NCI-H345 (cell line): ENCODE measurements at places on chromosomes 1 and 21.

GRCh38 chr1:22363403-22364325, 88.0 kb upstream of the ZBTB40 start:
- no peak for DNase-seq

DNA sequence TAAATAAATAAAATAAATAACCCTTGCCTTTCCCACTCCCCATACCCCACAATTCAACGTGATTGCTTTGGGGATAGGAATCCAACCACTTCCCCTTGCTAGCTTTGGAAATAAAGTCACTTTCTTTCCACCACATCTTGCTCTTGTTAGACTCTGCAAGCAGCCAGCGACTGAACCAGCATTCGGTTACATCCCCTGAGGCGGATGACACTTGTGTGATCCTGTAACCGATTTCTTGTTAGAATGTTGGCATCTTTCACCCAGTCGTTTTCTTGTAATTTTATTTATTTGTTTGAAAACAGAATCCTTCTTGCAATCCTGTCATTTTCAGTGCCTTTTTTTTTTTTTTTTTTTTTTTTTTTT, 1.6 kb upstream of the IFNGR2 start:
- DNase-seq, result no peak

GRCh38 chr1:22556391-22557104, 6.7 kb upstream of the EPHA8 start:
- DNase-seq, result no peak

DNA sequence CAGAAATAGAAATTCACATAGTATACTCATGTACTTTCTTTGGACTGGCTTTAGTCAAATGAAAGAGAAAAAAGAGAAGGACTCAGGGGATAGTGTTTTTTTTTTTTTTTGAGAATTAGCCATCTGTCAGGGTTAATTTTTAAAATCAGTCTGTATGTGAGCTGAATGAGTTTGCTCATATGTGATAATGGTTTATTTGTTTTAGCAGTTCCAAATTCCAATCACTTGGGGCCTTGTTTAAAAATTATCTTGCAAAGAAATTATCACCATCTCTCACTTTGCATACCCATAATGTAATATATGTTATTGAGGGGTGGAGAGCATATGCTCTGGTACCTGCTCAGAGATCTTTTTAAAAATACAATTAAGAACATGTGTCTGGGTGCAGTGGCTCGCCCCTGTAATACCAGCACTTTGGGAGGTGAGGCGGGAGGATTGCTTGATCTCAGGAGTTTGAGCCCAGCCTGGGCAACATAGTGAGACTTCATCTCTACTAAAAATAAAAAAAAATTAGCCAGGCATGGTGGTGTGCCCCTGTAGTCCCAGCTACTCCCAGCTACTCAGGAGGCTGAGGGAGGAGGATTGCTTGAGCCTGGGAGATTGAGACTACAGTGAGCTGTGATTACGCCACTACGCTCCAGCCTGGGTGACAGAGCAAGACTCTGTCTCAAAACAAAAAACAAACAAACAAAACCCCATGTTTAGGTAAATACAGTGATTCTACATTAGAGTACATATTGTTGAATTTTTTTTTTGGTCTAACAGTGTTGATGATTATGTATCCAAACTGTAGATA, 19.7 kb downstream of the GNAI3 start:
- no peak for DNase-seq

DNA sequence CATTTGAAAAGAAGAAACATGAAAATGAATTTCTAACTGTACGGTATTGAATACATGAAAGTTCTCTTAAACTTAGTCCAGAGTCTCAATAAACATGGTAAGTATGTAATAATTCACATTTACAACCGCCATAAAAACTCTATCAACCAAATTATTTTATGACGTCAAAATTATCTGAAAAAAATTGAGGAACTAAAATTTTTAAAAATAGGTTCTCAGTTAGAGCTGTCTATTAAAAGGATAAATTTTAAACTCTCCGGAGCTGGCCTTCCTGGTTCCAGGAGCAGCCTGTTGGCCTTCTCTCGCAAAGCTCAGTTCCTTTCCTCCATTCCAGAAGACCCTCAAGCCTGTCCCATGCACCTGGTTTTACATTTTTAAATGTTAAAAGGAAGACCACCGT, 18.7 kb upstream of the ETS2 start:
- DNase-seq, result no peak

DNA sequence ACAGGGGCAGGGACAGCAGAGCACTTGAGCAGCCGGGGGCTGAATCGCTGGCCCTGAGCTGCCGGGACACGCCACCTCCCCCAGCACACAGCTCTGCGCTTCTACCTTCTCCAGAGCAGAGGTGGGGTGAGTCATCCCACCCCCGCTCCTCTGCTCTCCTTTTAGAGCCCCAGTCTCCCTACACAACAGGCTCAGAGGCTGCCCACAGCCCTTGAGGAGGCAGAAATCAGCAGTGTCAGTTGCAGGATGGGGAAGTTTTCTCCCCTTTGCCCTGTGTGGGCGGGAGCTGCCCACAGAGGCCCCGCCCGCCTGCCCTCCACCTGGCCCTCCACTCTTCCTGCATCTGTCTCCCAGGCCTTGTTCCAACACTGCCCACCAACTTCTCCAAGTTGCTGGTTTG, 94.6 kb downstream of the STUM start:
- no peak for DNase-seq

DNA sequence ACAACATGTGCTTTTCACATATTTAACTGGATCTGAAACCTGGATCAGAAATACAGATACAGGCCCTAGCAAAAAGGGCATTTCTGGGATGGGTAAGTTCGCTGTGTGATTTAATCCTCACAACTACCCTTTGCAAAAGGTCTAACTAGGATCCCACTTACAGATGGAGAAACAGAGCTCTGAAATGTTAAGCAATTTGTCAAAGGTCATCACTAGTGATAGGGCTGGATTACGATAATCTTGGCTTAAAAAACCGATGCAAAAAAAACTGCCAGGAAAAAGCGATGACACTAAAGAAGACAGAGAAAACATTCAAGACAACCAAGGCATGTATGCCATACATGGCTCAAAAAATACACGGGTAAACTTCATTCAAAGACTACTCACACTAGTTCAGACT, 29.9 kb downstream of the AHCTF1 start:
- no peak for DNase-seq

DNA sequence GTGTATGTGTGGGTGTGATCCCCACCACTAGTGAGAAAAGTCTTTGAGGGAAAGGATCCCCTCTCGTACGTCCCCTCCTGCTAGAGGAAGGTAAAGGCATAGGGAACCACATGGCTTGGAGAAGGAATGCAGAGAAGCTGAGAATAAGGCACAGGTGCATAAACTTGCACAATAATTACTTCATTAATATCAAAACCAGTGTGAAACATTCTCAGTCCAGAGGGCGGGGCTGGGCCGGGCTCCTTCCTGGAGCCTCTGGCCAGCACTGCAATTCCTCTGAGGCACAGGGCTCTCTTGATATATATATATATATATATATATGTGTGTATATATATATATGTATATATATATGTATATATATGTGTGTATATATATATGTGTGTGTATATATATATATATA, 162.6 kb downstream of the TSEN15 start:
- DNase-seq, result no peak

GRCh38 chr21:38945545-38946245, 140.0 kb downstream of the ETS2 start:
- DNase-seq, result peak; percentile 24

- no peak for DNase-seq
These were observed 580 bp downstream of the DVL1 start for GRCh38 chr1:1348420-1349255.

- no peak for DNase-seq
These were observed at the start of gene TNFAIP8L2 for GRCh38 chr1:151156515-151156819. TSS of gene TNFAIP8L2 (plus strand) at chr1:151156649. CDS start at chr1:151158698, 2,049 bp downstream.
